ENCODE measurements at places on chromosomes 11 and 22.
A peak's percentile ranks its signal among the peaks of the same experiment; 100 is the strongest.

GRCh38 chr11:71120471-71120896 is 131.9 kb downstream of the SHANK2 start:
- no peak for DNase-seq

DNA sequence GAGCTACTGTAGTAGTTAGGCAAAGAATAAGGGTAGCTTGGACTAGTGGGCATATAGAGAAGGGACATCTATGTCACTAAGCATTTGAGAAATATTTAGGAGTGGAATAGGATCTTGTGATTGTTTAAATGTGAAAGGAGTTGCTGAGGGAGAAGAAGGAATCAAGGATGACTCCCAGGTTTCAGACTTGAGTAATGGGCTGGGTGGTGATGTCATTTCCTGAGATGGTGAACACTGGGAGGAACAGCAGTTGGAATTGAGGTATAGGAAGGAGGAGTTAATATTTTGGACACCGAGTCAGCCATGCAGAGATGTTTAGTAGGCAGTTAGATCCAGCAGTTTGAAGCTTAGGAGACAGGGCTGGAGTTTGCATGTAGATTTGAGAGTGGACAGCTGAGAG is 40.1 kb downstream of the REXO2 start:
- DNase-seq = no peak

GRCh38 chr11:15471895-15472799 is 357.4 kb downstream of the INSC start:
- DNase-seq = no peak

DNA sequence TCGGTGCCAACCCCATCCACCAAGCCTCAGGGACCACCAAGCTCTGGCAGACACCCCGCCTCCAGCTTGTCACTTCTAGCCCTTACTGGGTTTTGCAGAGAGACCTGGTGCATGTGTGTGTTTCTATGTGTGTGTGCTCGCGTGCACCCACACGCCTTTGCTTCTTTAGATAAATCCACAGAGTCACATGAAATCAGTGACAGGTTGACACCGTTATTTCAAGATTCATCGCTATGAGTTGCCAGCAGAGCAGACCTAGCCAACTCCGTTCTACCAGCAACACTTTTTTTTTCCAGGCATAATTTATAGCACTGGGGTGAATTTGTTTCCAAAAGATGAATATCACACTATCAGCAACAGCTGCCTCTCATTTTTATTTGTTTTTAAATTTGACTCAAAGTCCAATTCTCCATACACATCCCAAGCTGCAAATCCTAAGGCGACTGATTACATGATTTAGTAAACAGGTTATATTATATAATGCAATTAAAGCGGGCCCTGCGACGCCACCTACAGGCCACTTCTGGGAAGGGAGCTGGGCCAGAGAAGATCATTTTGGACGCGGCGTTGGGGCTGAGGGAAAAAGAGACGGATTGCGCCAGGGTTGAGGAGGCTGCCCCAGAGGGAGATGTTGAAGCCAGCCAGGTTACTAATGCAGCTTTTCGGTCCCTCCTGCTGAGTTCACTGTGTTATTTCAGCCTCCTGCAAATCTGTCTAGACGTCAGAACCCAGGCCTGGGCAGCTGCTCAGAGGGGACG is 150.5 kb downstream of the FEZ1 start:
- peak; percentile 61 for DNase-seq

DNA sequence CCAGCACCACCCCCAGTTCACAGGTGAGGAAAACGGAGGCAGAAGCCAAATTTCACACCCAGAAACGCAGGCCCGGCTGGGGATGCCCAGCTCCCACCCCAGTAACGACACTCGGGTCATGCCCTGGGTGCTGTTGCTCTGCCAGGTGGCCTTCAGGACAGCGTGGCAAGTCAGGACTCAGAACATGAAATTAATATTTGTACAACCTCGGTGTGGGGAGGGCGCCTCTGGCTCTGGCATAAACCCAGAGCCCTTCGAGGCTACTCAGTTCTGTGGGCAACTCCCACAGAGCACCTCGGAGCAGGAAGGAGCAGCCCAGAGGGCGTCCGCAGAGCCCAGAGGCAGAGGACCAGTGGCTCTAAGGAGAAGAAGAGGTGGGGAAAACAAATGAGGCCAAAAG is 71.6 kb downstream of the CELSR1 start:
- no peak for DNase-seq

DNA sequence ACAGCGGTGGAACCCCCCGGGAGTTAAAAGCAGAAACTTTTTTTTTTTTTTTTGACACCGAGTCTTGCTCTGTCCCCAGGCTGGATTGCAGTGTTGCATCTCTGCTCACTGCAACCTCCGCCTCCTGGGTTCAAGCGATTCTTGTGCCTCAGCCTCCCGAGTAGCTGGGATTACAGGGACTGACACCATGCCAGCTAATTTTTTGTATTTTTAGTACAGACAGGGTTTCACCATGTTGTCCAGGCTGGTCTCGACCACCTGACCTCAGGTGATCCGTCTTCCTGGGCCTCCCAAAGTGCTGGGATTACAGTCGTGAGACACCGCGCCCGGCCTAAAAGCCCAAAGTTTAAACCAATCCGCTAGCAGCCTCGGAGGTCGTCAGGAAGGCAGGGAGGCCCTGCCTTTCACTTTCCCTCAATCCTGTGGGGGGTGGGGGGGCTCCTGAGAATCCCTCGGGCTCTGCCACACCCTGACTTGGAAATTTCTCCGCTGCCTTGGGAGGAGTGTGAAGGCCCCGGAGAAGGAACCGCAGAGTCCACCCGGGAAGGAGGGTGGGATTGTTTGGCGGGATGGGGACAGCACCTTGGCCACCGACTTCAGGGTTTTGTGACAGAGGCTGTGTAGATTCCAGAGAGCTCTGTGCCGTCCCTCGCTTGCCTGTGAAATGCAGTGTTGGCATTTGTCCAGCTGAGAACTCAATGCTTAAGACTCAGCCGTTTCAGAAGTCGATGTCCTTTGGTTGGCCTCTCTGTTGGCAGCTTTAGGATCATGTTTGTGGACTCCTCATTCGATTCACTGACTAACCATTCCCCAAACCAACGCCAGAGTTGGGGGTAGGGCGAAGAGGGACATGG is 1.0 kb downstream of the ARHGAP8 start:
- no peak for DNase-seq

- no peak for DNase-seq
Observed at GRCh38 chr22:27175021-27175838, 517.8 kb downstream of the MIAT start.

GRCh38 chr11:65852508-65853245 is 5.3 kb downstream of the CFL1 start:
- no peak for DNase-seq

DNA sequence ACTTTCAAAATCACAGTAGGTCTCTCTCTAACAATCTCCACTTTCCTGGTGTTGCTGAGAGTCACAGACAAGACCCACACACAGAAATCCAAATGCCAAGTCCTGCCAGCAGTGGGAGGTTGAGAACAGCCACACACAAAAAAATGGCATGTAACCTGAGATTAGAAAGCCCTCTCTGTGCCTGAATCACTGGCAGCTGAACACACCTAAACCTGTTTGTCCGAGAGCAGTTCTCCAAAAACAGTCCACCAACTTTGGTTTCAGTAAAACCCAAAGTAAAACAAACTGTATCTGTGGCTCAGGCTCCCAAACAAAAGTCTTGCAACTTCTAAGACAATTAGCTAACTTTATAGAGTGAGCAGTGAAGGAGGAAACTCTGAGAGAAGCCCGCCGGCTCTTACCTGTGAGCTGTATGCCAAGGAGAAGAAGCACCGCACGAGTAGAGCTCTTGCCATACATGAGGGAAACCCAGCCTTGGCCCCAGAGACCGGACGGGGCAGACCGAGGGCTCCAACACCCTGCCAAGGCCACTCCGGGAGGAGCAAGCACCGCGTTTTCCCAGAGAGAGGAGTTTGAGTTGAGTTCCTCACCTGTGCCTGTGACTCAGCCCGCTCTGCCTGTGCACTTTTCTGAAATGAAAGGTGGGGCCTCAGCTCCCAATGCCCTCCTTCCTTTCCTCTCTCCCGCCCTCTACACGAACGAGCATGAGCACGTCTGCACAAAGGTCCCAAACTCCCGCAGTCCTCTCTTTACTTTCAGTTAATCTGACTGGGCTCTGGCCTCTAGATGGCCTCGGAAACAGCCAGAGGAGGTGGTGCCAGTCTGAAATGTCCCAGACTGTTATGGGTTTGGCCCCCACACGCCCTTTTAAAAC is at the start of gene MPZL2:
MPZL2 (minus strand) TSS at position 603 of the 874 bp plus-strand sequence; CDS start at position 459, 144 bp downstream.
- no peak for DNase-seq

GRCh38 chr11:75930534-75930933 is 115.5 kb downstream of the UVRAG start:
- DNase-seq = no peak

DNA sequence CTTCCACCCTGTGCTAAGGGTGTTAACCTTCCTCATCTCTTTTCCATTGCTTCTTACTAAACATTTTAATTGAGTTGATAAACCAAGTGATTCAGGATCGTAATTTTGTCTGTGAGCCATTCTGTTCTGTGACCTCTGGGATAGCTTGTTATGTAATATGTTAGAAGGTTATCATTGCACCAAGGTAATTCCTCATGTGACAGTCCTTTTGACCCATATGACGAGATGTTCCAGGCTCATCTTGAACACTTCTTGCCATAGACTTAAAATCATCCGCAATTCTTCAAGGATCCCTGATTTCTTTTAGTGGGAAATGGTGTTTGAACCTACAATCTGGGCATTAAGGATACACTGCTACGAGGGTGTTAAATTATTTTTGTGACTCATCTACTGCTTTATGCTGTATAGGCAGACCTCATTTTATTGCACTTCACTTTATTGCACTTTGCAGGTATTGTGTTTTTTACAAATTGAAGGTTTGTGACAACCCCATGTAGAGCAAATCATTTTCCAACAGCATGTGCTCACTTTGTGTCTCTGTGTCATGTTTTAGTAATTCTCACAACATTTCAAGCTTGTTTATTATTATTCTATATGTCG is 19.0 kb upstream of the MPZL2 start:
- no peak for DNase-seq

GRCh38 chr11:16883174-16883573 is 131.0 kb downstream of the PLEKHA7 start:
- DNase-seq = no peak

- no peak for DNase-seq
Observed at GRCh38 chr11:10483584-10483983, 28.5 kb downstream of the AMPD3 start.

DNA sequence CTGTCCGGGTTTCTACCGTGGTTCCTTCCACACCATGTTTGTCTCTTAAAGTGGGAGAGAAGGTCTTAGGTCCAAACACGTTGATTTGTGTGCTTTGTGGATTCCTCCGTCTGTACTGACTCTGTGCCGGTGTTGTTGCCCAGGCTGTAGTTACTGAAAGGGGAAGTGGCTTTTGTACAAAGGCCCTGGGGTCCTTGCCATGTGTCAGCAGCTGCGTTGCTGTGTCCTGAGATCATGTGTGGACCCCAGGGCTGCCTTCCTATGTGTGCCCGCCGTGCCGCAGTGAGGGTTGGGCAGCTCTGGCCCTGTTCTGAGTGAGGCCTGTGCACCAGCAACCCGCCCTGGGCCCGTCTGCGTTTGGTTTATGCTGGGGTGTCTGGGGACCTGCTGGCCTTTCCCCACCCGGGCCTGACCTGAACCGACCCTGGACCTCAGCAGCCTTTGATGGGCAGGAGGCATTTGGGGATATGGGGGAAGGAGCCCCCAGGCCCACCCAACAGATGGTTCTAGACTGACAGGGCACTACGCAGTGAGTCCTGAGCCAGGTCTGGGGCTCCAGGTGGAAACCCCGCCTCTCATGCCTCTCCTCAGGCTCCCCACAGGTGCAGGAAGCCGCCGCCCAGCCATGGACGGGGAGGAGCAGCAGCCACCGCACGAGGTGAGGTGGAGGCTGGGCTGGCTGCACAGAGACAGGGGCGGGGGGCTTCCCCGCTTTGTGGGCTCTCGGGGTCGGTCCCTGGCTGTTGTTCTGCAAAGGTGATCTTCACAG is 6.9 kb downstream of the TRABD start:
- no peak for DNase-seq

DNA sequence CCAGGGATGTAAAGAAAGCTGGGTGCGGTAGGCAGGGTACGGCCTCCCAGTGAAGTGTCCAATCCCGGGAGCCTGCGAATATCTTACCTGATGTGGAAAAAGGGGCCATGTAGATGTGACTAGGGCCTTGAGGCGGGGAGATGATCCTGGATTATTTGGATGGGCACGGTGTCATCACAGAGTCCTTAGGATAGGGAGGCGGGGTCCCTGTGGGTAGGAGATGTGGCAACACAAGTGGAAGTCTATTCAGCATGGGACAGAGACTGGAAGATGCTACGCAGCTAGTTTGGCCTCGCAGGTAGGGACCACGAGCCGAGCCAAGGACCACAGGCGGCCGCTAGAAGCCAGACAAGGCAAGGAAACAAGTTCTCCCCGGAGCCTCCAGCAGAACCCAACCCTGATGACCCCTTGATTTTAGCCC is 46.4 kb upstream of the SHANK2 start:
- no peak for DNase-seq

DNA sequence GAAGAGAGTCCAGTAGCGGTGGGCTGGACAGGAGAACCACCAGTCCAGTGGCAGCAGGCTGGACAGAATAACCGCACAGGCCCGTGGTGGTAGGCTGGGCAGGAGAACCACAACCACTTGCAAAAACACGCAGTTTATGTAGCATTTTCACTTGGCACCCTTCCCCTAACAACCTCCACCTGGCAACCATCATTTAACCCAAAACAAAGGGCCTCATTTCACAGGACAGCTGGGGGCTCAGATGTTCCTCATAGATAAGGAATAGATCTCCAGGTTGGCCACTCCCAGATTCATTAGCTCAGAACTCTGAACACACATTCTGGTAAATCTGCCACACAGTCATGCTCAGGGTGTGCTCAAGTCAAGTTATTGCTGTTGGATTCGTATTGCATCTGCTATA is 41.2 kb downstream of the SYTL2 start:
- DNase-seq = no peak

DNA sequence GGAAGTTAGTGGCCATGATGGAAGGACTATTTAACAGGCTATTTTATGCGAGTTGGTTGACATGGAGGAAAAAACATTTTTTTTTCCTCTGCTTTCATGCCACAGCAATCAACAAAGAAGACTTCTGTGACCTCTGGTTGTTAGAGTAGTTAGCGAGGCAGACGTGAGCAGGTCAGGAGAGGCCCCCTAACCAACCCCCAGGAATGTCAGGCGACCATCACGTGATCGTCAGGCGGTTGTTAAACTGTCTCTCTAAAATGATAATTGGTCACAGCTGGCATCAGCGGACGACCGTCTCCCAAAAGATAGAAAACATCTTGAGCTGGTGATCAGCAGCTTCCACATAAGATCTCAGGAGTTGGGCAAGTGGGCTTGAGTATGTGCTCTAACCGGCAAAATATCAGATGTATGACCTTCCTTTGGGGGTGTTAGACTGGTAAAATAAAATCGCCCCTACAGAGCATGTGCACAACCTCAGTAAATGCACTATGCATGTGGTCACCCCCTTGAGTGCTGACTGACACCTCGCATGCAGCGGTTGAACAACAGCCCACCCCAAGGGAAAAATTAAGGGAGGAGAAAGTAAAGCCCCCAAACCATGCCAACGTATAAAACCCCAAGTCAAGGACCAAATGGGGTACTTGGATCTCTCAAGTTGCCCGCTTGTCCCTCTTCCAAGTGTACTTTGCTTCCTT is 20.9 kb upstream of the NARS2 start:
- DNase-seq = no peak

- no peak for DNase-seq
Observed at GRCh38 chr11:75939992-75940391, 125.0 kb downstream of the UVRAG start.

GRCh38 chr11:131543389-131544025 is 173.1 kb downstream of the NTM start:
- no peak for DNase-seq

- peak; percentile 48 for DNase-seq
Observed at GRCh38 chr22:38753948-38754750, 1.6 kb downstream of the SUN2 start.
